ENCODE measurements at places on chromosomes 7 and 10. TPM values are rescaled to one million over a fixed set of nuclear protein-coding genes. Genes with fewer than 3 reads are reported as not detected.

TMEM243 gene
- 86.3 TPM for total RNA-seq

CYP3A4 gene
- not detected for total RNA-seq

GNAT3 gene
- not detected for total RNA-seq

DNAH11 gene
- total RNA-seq: 1.1 TPM

DNA sequence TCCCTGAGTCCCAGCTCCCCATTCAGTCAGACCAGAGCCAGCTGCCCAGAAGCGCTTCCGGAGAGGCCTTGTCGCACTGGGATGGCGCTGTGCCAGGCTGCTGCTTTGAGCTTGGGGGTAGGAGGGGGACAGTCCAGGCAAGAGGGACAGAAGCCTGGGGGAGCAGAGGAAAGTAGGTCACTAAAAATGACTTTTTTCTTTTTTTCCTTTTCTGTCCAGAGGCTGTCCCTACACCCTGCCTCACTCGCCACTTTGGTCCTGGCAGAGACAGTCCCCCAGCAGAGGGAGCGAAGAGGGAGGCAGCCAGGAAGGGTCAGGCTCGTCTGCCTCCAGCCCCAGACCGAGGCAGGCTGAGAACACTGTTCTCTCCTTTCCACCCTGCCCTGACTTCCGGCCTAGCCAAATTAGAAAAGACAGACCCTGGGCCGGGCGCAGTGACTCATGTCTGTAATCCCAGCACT lies 15.8 kb upstream of the TRIM8 start:
- peaks cover 60% of the 10 kb centered on the region for H3K4me1 ChIP-seq
- H3K27ac ChIP-seq: peak overlapping the region; percentile 90
- no peaks in the 10 kb centered on the region for H3K36me3 ChIP-seq
- H3K27me3 ChIP-seq: no peaks in the 10 kb centered on the region
- peak; percentile 94 for DNase-seq

DNA sequence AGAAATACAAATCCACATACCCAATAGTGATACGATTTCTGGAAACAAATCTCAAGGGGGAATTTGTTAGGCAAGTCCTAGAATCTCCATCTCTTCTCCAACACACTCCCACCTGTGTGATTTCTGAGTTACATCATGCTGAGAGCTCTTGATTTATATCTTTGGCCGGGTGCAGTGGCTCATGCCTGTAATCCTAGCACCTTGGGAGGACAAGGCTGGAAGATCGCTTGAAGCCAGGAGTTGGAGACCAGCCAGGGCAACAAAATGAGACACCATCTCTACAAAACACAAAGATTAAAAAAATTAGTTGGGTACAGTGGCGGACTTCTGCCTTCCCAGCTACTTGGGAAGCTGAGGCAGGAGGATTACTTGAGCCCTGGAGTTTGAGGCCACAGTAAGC lies 1.5 kb upstream of the MTPN start:
- H3K36me3 ChIP-seq: peaks cover 6% of the 10 kb centered on the region
- no peaks in the 10 kb centered on the region for H3K4me1 ChIP-seq
- no peak overlapping the region for H3K4me3 ChIP-seq
- DNase-seq: no peak

DNA sequence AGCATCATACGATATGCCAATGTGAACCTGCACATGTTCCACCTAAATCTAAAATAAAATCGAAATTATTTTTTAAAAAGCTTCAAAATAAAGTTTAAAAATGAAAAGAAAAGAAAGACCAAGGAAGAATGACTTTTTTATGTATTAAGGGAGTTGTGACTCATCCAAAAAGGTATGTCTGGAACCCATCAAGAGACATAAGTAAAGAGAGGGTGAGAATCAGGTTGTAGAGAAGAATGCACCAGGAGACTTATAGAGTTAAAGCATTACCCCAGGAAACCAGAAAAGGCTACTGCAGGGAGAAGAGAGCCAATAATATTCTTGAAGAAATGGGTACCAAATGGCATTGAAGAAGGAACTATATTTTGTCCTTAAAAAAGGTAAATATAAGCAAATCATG lies 69.8 kb downstream of the CTTNBP2 start:
- H3K36me3 ChIP-seq: no peaks in the 10 kb centered on the region
- H3K4me3 ChIP-seq: no peak overlapping the region
- H3K4me1 ChIP-seq: no peaks in the 10 kb centered on the region
- H3K27me3 ChIP-seq: no peaks in the 10 kb centered on the region
- no peak for DNase-seq
- no peak overlapping the region for H3K27ac ChIP-seq

GRCh38 chr7:152512706-152513105 lies 76.9 kb upstream of the KMT2C start:
- H3K27me3 ChIP-seq: no peaks in the 10 kb centered on the region
- no peak overlapping the region for H3K27ac ChIP-seq
- no peak overlapping the region for H3K4me3 ChIP-seq

Data from SJCRH30 (cell line).